Erythroblast (primary cell): ENCODE measurements at places on chromosomes 5 and 9.

DNA sequence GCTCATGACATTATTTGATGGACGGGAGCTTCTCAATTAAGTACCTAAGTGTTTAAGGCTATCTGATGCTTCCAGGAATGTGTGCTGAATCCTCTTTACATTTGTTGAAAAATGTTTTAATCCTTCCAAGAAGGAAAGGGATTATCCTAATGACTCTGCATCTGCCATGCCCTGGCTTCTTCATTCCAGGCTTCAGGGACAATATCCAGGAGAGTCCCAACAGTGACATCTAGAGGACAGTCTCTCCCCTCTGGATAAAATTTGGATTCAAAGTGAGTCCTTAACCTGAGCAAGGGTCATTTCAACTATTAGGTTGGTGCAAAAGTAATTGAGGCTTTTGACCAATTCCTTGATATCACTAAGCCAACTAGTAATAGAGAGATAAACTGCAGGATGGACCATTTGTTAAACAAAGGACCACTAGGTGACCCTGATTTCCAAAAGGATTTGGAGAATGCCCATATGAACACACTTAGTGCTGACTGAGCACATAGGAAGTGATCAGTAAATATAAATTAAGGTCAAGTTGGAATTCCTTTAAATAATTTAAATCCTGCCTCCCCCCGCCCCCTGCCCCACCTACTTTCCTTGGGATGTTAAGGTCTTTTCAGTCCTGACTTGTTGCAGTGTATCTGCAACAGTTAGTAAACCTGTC is 19.1 kb downstream of the TNFSF8 start:
- DNase-seq, result no peak

DNA sequence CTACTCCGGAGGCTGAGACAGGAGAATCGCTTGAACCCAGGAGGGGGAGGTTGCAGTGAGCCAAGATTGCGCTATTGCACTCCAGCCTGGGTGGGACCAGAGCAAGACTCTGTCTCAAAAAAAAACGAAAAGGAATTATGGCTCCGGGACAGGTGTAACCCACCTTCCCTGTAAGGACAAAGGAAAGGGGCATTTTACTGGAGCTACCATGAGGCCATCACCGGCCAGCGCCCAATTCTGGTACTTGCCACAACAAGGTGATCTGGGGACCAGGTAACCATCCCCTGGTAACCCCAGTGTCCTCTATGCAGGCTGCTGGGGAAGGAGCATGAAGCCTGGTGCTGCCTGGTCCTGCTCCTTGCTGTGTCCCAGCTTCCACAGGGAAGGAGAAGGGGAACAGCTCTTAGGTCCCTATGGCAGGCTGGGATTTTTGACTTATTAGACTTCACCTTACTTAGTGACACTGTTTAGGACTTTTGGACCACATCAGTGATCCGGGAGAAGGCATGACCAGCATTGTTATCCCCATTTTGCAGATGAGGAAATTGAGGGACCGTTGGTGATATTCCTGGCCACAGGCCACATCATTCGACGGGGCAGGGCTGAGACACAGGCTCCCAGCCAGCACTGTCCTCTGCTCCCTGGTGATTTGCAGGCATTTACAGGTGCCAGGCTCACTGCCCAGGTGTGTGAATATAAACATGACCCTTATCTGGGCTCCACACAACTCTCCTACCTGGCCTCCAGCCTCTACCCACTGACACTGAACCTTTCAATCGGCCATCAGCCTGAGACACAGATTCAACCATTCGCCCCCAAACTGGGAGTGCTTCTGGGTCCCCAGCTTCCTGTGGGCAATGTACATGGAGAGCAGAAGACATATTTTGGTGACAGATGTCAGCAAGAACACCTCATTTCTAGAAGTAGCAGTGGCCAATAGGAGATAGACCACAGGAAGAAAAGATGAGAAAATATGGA is 26.5 kb upstream of the ABO start:
- no peak for DNase-seq

- no peak for DNase-seq
These were observed 144.6 kb upstream of the RPS23 start for GRCh38 chr5:82422751-82423181.

DNA sequence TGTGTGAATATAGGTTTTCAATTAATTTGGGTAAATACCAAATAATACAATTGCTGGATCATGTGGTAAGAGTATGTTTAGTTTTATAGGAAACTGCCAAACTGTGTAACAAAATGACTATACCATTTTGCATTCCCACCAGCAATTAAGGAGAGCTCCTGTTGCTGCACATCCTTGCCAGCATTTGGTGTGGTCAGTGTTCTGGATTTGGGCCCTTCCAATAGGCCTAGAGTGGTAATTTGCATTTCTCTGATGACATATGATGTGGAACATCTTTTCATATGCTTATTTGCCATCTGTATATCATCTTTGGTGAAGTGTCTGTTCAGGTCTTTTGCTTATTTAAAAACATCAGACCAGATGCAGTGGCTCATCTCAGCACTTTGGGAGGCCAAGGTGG is 11.6 kb upstream of the RFK start:
- no peak for DNase-seq

DNA sequence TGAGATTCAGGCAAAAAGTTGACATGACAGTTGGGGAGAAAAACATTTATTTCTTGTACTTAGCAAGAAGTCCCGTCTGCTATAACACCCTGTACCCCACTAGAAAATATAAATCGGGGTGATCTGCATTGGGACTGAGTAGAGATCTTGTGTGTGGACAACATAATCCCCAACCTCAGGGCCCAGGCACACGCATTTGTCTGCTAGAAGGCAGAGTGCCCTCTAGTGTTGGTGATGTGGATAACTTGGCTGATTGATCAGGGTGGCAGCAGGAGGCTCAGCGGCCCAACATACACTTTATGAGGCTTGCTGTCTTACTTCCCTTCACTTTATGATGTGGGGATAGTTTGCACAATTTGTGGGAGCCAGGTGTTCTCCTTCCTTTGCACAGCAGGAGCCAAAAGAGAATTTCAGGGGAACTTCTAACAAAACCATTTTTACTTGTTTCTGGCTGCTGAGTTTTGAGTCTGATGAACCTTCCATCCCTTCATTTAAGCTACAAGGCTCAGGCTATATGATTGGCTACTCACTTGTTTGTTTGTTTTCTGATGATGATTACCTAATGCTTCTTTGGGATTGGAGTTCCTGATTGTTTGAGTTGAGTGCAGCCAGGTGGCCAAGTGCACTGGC is 263.2 kb downstream of the DMAC1 start:
- peak; percentile 64 for DNase-seq

GRCh38 chr9:109997682-109998081 is 210.3 kb downstream of the C9orf152 start:
- no peak for DNase-seq

GRCh38 chr5:73654171-73654811 is 28.3 kb downstream of the ARHGEF28 start:
- DNase-seq, result no peak

GRCh38 chr5:157965040-157965678 is 106.2 kb upstream of the CLINT1 start:
- DNase-seq, result no peak

- DNase-seq, result no peak
These were observed 369.5 kb downstream of the TMEM167A start for GRCh38 chr5:82707741-82708140.

GRCh38 chr5:38925154-38925925 is 79.5 kb downstream of the OSMR start:
- no peak for DNase-seq

DNA sequence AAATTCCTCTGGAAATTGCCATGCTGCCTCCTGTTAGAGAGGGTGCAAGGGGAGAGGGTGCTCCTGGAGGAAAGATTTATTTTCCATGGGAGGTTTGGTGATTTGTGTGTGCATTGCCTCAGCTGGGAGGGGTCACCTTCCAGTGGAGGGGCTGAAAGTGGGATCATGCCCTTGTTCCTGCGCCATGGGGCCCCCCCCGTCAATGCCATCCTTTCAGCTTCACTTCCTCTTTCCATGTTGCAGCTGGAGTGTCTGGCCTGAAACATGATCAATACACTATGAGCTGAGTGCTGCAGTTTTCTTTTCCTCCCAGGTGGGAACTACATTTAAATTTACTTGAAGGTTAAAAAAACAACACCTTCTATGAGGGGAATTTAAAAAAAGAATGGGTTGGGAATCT is 176.8 kb downstream of the MELK start:
- DNase-seq, result no peak

GRCh38 chr9:113266174-113266573 is 9.2 kb downstream of the CDC26 start:
- DNase-seq, result no peak

DNA sequence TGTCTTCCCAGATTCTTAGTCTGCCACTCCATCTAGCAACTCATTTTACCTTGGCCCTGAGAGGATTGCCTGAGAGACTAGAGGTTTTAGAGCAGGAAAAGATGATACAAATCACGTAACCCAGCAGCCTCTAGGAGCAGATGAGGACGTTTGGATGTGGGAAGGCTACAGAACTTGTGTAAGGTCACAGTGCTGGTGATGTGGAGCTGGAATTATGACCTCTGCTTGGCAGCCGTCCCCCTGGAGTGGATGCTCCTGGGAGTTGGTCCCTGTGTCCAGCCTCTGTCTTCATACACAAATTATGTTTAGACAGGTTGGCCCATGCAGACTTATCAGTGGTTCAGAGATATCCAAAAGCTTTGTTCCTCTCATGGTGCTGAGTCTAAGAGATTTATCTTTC is 499.0 kb downstream of the EBF1 start:
- no peak for DNase-seq

DNA sequence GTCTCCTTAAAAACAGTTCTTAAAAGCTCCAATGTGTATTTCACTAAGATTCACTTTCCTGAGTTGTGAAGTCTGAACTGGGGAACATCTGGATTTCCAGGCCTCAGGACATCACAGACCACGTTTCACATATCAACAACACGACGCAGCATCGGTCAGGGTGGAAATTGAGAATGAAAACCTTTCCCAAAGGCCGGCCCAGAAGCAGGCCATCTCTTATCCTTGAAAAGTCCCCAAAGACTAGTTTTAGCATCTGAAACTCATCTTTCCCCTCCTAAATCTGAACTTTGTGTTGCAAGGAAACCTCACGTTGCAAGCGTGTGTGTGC is 96.4 kb upstream of the COL5A1 start:
- DNase-seq, result no peak

DNA sequence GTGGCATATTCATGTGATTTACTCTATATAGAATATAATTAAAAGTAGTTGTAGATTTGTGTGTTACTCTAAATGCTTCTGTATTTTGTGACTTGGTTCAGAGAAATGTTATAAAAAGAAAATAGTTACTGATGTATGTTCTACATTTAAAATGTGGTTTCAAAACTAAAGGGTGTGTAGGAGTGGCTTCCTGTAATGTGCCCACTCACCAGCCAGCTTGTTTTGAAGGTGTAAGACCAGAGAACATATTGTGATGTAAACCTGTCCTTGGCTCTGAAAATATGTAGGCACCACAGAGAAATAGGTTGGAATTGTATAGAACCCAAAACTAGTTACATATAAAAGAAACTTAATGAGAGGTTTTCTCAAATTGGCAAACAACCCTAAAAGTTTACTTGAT is 51.2 kb upstream of the ARRDC3 start:
- DNase-seq, result no peak

GRCh38 chr5:120354126-120354525 is 110.0 kb upstream of the PRR16 start:
- no peak for DNase-seq

DNA sequence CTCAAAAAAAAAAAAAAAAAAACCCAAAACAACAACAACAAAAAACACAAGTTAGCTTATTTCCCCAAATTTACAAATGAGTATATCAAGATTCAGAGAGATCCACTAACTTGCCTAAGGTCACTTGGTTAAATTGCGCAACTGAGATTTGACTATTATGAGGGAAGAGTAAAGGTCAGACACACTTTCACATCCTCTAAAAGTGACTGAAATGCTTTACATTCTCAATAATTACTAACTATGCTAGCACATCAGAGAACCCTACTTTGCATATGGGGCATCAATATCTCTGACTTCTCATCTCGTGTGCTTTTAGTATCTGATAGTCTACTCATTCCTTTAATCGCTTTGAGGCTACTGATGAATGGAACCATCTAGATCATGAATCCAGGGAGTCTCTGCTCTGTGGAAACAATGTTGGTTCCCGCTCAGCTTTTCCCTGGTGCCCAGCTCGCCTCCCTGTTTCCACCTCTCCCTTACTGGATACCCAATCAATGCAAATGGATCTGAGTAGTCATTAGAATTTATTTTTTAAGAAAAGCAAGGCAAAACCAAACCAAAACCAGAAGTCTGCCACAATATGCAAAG is 182.1 kb upstream of the TRIM32 start:
- DNase-seq, result no peak

GRCh38 chr9:95483431-95483830 is 33.3 kb downstream of the PTCH1 start:
- no peak for DNase-seq

- DNase-seq, result no peak
These were observed 63.0 kb downstream of the LMX1B start for GRCh38 chr9:126676685-126677143.

- DNase-seq, result no peak
These were observed 12.7 kb downstream of the GBGT1 start for GRCh38 chr9:133151041-133151440.

GRCh38 chr5:39119404-39120051 is 45.3 kb upstream of the RICTOR start:
- DNase-seq, result peak; percentile 68

GRCh38 chr9:37284636-37285035 is 137.9 kb upstream of the GRHPR start:
- no peak for DNase-seq

DNA sequence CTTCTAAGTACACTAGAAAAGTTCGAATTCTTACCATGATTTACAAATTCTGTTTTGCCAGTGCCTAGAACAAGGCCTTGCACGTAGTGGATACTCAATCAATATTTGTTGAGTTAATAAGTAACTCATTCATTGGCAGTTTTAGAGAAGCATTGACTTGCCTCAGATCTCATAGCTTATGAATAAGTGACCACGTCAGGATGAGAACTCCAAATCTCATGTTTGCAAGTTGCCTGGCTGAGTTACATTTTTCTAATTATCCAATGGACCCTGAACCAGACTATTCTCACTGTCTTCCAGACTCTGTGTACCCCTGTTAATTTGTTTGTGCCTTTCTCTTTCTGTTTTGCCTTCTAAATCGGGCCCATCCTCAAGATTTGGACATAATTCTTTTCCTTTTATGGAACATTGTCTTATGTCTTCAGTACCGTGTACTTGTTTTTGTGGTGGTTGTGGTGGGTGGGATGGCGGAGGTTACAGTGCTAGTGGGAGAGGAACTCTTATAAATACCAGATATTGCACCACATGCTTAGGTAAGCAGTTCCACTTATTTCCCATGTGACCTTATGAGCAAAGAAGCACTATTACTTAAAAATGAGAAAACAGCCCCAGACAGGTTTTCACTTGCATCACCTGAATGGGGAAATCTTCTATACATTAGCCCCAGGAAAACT is 96.3 kb downstream of the UNC13B start:
- no peak for DNase-seq
